Stimulated activated CD4-positive, alpha-beta T cell treated with anti-CD3 and anti-CD28 coated beads, TNF-alpha, amount 100 ng/mL, for 1 hour (primary cell): ENCODE measurements at places on chromosomes 2 and 18.
A peak's percentile ranks its signal among the peaks of the same experiment; 100 is the strongest.

GRCh38 chr2:201223089-201224073 lies 37.0 kb upstream of the CASP8 start:
- DNase-seq = no peak

GRCh38 chr2:236752096-236752495 lies 182.5 kb downstream of the ACKR3 start:
- no peak for DNase-seq

- no peak for DNase-seq
Measured at GRCh38 chr18:55031164-55031563, 71.9 kb upstream of the CCDC68 start.

DNA sequence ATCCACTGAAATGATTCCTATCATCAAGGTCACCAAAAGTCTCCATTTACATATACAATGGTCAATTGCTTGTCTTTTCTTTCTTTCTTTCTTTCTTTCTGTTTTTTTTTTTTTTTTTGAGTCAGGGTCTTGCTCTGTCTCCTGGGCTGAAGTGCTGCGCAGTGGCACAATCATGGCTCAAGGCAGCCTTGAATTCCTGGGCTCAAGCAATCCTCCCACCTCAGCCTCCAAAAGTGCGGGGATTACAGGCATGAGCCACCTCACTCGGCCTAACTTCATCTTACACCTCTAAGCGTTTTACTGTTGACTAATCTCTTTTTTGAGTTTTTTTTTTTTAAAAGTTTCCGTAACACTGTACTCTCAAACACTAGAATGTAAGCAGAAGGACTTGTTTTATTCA lies 867 bp downstream of the SF3B6 start:
- DNase-seq = no peak

DNA sequence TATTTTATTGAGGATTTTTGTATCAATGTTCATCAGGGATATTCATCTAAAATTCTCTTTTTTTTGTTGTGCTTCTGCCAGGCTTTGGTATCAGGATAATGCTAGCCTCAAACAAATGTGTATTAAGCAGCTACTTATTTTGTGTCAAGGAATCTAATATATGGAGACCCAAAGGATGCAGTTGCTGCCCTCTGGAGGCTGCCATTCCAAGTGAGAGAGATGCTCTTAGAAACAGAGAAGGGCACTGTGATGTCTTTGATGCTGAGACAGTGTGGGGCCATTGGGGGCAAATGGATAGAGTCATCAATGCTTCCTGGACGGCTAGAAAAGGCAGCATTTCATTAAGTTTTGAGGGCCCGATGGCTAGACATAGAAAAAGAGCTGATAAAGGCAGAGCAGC lies 292.6 kb downstream of the SETBP1 start:
- no peak for DNase-seq

DNA sequence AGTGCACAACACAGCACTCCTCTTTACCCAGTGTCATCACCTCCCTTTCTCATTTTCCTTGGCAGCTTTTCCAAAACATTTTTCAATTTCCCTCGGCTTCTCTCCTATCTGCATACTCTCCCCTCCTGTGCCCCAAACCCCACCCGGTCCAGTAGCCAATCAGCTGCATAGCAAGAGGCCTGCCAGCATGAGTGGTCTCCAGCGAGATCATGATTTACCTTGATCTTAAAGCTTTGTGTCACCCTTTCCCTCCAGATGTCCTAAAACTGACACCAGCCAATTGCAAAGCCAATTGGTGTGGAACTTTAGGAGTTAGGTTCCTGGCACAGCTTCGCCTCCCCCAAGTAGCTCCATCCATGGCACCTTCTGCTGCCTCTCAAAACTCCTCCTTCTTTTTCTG lies 45.2 kb upstream of the SH3RF3 start:
- no peak for DNase-seq

- no peak for DNase-seq
Measured at GRCh38 chr2:45184606-45185005, 175.4 kb upstream of the SIX2 start.

- no peak for DNase-seq
Measured at GRCh38 chr18:79355433-79356335, 40.0 kb upstream of the NFATC1 start.

GRCh38 chr2:160494201-160494644 lies 616 bp upstream of the RBMS1 start:
- DNase-seq = no peak

- peak; percentile 62 for DNase-seq
Measured at GRCh38 chr2:234483568-234484251, 13.2 kb downstream of the ARL4C start.

DNA sequence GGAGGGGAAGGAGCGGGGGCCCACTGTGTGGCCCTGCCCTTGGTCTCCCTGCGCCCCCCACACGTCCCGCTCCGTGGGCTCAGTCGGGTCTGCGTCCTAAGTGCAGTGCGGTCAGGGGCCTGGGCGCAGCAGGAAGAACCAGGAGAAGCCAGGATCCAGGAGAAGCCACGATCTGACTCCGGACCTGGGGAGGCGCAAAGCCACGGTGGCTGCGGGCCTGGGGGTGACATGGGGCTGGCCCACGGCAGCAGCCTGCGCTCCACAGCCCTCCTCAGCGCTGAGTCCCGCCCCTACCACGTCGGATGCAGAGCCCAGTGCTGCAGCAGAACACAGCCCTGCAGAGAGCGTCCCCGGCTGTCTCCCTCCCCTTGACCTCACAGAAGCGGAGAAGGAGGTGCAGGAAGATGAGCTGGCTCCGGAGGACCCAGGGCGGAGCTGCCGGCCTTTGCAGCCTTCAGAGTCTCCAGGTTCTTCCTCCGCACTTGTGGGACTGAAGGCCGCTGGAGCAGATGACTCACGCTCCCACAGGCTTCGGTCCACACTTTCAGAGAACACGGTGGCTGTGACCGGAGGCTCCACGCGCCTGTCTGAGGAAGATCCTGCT lies 589.2 kb upstream of the SALL3 start:
- DNase-seq = no peak

- DNase-seq = no peak
Measured at GRCh38 chr2:99598441-99598840, 108.6 kb upstream of the REV1 start.

DNA sequence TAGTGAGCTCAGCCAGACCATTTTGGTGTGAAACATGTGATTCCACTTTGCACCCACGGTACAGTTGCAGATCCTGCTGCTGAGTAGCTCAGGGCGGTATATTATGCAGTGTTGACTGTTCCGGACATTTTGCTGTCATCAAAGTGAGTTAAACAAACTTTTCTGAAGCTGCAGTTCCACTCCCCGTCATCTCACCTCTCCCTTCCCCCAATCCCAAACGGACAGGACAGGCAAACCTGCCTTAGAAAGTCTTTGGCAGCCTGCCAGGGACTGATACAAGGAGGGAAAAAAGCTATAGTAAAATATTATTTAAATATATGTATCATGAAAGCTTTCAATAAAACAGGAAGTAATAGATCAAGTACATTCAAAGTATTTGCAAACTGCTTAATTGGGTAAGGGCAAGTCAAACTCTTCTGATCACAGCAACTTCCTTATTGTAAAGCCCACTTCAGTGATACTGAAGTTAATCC lies 35.5 kb upstream of the SP5 start:
- no peak for DNase-seq

GRCh38 chr18:8869696-8870095 lies 164.3 kb downstream of the MTCL1 start:
- DNase-seq = no peak
